ENCODE measurements at places on chromosomes 2 and 18. TPM values are rescaled to one million over a fixed set of nuclear protein-coding genes. Genes with fewer than 3 reads are reported as not detected.

Gene ANKRD29
- total RNA-seq, result not detected

Gene TNFRSF11A
- 22.9 TPM for total RNA-seq

Gene ITGA4
- 118 TPM for total RNA-seq

Gene SFTPB
- total RNA-seq, result not detected

Gene TUBA3D
- total RNA-seq, result not detected

Gene SCG2
- total RNA-seq, result not detected

Gene EDAR
- total RNA-seq, result 2.3 TPM

Gene UGT1A5
- not detected for total RNA-seq

Gene LIMS4
- 0.12 TPM for total RNA-seq

Gene HOXD12
- not detected for total RNA-seq

Gene SMARCAL1
- 29.1 TPM for total RNA-seq

Gene ARHGEF33
- 0.36 TPM for total RNA-seq

Gene FAM110C
- 0.78 TPM for total RNA-seq

Gene SNTG2
- total RNA-seq, result not detected

Gene INHBB
- total RNA-seq, result not detected

Gene GPR75
- total RNA-seq, result 3.7 TPM

Gene KCMF1
- total RNA-seq, result 108 TPM

Gene VSNL1
- total RNA-seq, result not detected

Gene DSG1
- total RNA-seq, result not detected

Gene PJVK
- total RNA-seq, result 2.5 TPM

Gene COL3A1
- total RNA-seq, result 0.13 TPM

Gene SPATA3
- not detected for total RNA-seq

Gene PLGLB2
- total RNA-seq, result 2.8 TPM

Gene TMEM37
- not detected for total RNA-seq

Gene NEU4
- total RNA-seq, result 0.61 TPM
